ENCODE measurements at places on chromosomes 13 and 19. TPM values are rescaled to one million over a fixed set of nuclear protein-coding genes. Genes with fewer than 3 reads are reported as not detected.

CYP4F11 gene
- not detected for total RNA-seq

SIGLEC5 gene
- not detected for total RNA-seq

SULT2A1 gene
- total RNA-seq = 126 TPM

IGSF23 gene
- total RNA-seq = 11.0 TPM

KIR2DL4 gene
- not detected for total RNA-seq

UNC13A gene
- 0.70 TPM for total RNA-seq

SCEL gene
- total RNA-seq = not detected

FBXO27 gene
- 3.5 TPM for total RNA-seq

ALG5 gene
- total RNA-seq = 25.4 TPM

GET3 gene
- 31.5 TPM for total RNA-seq

ZNF709 gene
- 3.7 TPM for total RNA-seq

PINLYP gene
- total RNA-seq = 6.6 TPM

TEAD2 gene
- 28.1 TPM for total RNA-seq

F2RL3 gene
- total RNA-seq = 3.9 TPM

CEACAM3 gene
- total RNA-seq = not detected

GPC6 gene
- 3.2 TPM for total RNA-seq

PGLYRP2 gene
- not detected for total RNA-seq

ERICH6B gene
- total RNA-seq = not detected

ZNF878 gene
- not detected for total RNA-seq

SYMPK gene
- 158 TPM for total RNA-seq

SUGT1 gene
- 28.9 TPM for total RNA-seq

HS6ST3 gene
- total RNA-seq = not detected

RXFP2 gene
- not detected for total RNA-seq

FTL gene
- 5,249 TPM for total RNA-seq

CERS1 gene
- not detected for total RNA-seq

OR4F17 gene
- total RNA-seq = not detected

All from Peyer's patch (tissue), 4 donors.